Activated naive CD4-positive, alpha-beta T cell (primary cell): ENCODE measurements at places on chromosomes 1 and 21.

- no peak for DNase-seq
These were observed 2.9 kb downstream of the CENPS start for GRCh38 chr1:10432910-10433700.

GRCh38 chr1:203138066-203138465 is 10.5 kb downstream of the ADORA1 start:
- no peak for DNase-seq

GRCh38 chr1:51188230-51188629 is 47.8 kb upstream of the RNF11 start:
- DNase-seq: no peak

DNA sequence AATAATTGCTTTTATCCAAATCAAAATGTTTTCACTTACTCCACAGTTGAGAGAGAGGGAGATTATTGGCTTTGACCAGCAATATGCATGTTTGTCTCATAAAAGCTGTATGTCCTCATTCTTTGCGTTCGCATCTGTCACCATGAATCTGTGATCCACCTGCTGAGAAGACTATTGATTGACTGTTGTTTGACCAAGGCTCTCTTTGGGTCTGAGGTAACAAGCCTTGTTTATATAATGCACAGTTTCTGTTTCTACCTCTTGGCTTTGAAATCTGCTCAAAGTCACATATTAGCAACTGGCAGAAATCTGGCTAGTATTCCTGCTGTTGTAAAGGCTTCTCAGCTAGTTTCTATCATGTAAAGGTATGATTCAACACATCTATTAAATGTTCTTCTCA is 157.0 kb downstream of the LYPLAL1 start:
- DNase-seq: no peak

DNA sequence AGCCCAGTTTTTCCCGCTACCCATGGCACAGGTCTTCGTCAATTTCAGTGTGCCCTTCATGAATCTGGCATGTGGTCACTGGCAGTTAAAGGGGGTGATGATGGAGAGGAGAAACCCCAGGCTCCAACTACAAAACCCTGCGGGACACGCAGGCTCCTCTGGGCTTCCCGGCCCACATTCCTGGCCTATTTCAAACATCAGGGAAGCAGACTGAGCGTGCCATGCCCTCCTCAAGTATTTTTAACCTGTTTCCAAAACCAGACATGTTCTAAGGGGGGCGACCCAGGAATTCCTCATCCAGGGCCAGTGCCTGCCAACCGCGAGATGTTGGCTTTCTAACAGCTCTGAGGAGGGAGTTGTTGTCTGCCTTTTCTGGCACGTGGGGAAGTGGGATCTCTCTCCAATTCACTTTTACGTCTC is 85.1 kb downstream of the CAPZB start:
- DNase-seq: no peak

DNA sequence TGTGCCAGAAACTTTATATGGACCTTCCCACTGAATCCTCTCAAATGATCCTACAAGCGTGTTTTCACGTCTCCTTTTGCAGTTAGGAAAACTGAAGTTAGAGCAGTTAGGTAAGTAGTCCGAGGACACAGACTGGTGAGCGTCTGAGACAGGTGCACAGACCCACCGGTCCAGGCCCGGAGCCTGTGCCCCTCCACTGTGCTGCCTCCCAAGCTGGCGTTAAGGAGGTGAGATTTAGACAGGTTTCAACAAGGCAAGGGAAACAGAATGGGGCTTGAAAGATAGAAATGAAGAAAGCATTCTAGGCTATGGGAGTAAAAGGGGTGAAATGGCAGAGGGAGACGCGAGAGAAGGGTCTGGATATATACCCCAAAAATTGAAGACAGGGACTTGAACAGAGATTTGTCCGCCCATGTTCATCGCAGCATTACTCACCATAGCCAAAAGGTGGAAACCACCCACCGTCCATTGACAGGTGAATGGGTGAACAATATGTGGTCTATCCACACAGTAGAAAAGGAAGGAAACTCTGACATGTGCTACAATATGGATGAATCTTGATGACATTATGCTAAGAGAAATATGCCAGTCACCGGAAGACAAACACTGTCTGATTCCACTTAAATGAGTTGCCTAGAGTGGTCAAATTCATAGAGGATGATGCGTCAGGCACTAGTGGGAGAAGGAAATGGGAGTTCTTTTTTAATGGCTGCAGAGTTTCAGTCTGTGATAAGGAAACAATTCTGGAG is 15.7 kb upstream of the PKP1 start:
- no peak for DNase-seq

- DNase-seq: no peak
These were observed 173.3 kb upstream of the EDN2 start for GRCh38 chr1:41657679-41658295.

DNA sequence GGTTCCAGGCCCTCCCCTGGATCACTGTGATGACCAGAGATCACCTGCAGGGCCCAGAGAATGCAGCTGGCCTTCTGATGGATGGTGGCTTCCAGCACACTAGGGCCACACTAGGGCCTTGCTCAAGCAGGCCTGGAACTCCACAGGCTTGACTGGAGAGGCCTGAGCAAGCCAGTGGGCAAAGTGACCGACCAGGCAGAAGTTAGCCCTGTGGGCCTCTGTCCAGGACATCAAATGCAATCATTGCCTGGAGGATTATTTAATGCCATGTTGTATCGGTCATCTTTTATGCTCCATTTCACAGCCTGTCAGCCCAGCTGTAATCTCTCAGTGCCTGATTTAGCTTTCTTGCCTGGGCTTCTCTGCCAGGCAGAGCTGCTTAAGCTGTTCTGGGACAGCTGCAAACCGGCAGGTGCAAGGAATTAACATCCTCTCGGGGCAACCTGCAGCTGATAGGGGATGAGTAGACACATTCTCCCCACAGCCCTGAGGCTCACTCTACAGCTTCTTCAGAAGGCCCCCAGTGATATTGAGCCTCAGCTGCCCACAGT is 17.7 kb downstream of the NENF start:
- no peak for DNase-seq
